Activated CD8-positive, alpha-beta T cell treated with anti-CD3 and anti-CD28 coated beads, Interleukin-2, amount 10 ng/mL, durations not matched to agents 7 days and 5 days (primary cell): ENCODE measurements at places on chromosomes 13 and 19. TPM values are rescaled to one million over a fixed set of nuclear protein-coding genes. Genes with fewer than 3 reads are reported as not detected.
A peak's percentile ranks its signal among the peaks of the same experiment; 100 is the strongest.

GRCh38 chr13:40456979-40457553, 209.4 kb downstream of the FOXO1 start:
- DNase-seq: no peak

- DNase-seq: no peak
Measured at GRCh38 chr13:68185444-68186141, 955.5 kb upstream of the PCDH9 start.

DNA sequence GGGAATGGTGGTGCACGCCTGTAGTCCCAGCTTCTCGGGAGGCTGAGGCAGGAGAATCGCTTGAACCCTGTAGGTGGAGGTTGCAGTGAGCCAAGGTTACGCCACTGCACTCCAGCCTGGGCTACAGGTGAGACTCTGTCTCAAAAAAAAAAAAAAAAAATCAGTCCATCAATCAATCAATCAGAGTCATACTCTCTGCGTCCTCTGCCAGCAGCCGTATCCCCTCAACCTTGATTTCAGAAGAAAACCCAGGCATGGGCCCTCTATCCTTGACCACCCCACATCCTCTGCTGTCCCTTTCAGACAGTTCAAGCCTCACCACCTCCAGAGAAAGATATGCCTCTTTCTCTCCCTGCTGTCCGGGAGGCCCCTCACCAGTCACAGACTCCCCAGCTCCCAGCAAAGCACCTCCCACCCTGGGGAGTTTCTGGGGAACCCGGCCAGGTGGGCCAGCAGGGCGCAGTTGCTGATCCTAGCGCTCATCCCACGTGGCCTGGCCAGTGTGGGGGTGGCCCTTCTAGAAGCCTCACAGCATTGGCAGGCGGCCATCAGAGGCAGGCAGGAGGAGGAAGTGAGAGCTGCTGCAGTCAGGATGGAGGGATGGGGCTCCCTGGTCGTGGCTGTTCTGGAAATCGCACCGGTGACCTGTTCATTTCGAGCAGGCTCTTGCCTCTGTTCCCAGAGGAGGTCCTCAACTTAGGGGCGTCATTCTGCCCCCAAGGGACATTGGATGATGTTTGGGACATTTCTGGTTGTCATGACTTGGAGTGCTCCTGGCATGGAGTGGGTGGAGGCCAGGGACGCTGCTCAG, 10.2 kb upstream of the JSRP1 start:
- DNase-seq: peak; percentile 46

DNA sequence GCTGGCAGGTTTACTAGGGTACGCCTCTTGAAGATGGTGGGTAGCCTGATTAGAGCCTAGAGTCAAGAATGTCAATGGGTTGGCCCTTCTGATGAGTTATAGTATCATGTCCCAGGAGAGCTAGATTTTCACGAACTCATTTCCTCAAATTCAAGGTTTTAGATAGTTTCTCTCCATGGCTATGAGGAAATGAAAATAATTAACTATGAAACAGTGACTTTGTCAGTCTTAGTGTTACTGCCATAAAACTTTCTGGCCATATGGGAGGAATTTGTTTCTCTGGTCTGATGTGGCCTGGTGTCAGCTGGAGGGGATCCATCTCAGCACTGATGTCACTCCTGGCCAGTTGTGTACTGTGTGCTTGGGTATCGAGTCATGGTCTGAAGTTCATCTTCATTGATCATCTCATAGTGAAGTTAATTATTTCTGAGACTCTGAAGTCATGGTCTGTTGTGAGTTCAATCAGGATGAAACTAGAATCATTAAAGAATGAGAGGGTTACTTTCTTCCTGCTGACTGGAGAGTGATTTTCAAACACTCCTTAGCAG, 49.4 kb upstream of the TNFSF11 start:
- no peak for DNase-seq

Gene CD177
- not detected for total RNA-seq

Gene LILRB4
- total RNA-seq: not detected

Gene LGALS4
- total RNA-seq: 1.8 TPM
